Stimulated activated CD8-positive, alpha-beta memory T cell treated with anti-CD3 and anti-CD28 coated beads, Interleukin-4, amount 100 ng/mL, for 4 hours (primary cell): ENCODE measurements at places on chromosomes 4 and X.

GRCh38 chrX:13837290-13837745 is 20.4 kb upstream of the GPM6B start:
- DNase-seq, result no peak

DNA sequence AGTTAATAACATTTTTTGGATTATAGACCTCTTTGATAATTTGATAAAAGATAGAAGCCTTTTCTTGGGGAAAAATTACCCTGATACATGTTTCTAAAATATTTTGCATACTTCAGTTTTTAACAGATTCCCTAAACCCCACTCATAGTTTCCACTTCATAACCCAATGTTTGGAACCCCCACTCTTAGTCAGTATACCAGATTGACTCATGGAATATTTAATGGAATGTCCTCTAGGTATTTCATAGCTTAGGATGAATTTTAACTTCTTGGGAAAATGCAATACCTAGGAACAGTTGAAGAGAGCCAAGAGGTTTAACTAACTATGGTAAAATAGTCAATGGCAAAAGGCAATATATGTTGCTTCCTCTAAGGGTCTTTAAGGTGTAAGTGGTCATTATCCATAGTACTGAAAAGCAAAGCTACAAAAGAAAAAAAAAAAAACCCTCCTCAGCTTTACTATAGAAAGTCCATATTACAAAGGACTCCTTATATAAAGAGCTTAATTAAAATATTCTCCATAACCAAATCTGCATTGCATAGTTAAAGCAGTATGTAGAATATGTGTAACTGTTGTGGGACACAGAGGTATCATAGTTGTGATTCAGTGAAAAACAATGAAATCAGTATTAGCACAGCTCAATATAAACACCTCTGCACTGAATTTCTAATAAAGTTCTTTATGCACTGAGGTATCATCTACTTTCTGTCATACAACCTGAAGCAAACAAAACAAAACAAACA is 159.9 kb downstream of the PCDH7 start:
- DNase-seq, result no peak

- no peak for DNase-seq
Measured at GRCh38 chr4:103853146-103853545, 133.4 kb upstream of the TACR3 start.

DNA sequence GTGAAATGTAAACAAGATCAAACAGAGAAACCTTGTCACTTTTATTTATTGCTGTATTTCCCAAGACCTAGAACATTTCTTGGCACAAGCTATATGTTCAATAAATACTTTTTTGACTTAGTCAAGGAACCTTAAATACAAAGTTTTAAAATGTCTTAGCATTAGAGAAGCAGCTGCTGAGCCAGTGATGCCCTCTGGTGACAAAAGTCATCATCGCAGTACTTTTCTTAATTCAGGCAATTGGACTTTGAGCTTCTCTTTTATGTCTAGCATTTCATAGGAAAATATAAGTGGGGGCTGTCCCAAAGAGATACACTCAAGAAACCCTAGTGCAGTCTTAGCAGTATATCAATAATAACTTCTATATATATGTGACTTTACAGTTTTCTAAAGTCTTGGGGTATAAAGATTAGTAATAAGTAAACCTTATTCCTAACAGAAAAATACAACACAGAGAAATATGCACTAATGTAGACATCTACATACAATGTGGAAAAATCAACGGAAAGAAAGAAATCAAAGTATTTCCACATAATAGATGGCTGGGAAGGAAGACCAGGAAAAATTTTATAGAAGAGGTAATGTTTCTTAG is 118.4 kb downstream of the DTHD1 start:
- DNase-seq, result no peak

- no peak for DNase-seq
Measured at GRCh38 chr4:119671205-119671604, 42.6 kb upstream of the PDE5A start.

- no peak for DNase-seq
Measured at GRCh38 chrX:18702362-18703195, 4.9 kb upstream of the PPEF1 start.
